Activated CD8-positive, alpha-beta memory T cell treated with anti-CD3 and anti-CD28 coated beads for 4 hours (primary cell): ENCODE measurements at places on chromosomes 4 and X.

- DNase-seq, result no peak
These were observed 17.8 kb downstream of the ZNF81 start for GRCh38 chrX:47854474-47854873.

GRCh38 chr4:87551361-87551760 is 22.2 kb upstream of the SPARCL1 start:
- no peak for DNase-seq

GRCh38 chrX:133570549-133570948 is 155.3 kb upstream of the GPC4 start:
- DNase-seq, result no peak

DNA sequence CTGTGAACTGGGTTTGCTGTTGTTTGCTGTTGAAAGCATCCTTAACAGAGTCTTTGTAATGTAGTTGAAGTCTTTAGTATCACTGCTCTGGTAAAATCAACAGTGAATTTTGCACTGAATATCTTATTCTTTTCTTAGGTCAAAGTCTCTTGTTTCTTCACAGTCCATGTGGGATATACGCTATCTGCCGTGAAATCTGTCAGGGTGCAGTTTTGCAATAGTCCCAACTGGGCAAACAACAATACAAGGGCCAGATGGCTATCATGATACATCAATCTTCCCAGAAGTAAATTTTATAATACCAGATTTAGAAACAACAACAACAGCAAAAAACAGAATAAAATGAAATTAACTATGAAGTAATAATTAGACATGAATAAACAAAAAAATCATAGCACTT is 123.5 kb downstream of the PPARGC1A start:
- DNase-seq, result no peak

GRCh38 chrX:17511556-17511955 is 136.6 kb downstream of the NHS start:
- DNase-seq, result no peak

- no peak for DNase-seq
These were observed 115.1 kb upstream of the PNPLA4 start for GRCh38 chrX:8042304-8042703.

DNA sequence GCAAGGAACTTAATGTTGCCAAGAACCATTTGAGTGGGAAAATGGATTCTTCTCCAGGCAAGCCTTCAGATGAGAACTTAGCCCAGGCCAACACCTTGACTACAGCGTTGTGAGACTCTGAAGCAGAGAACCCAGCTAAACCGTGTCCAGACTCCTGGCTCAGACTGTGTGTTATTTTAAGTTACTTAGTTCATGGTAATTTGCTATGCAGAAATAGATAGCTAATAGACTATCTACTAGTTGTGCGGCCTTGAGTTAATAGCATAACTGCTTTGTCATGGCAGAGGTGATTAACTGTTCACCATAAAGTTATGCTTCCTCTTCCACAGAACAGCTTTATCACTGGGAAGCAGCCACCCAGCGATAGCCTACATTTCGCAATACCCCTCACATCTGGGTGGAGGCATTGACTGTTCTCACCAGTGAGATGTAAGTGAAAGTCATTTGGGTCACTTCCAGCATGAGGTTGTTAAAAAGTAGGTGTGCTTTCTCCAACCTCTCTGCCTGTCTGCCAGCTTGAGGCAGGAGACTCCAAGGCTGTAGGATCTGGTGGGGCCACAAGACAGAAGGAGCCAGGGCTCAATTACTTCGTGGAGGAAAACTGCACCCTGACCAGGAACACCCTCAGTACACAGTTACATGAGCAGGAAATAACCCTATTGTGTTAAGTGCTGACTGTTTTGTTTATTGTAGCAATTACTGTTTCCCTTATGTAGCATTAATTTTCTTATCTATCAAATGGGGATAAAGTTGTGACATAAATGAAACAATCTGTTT is 94.2 kb downstream of the GPAT3 start:
- no peak for DNase-seq

GRCh38 chr4:61723492-61723891 is 523.4 kb downstream of the ADGRL3 start:
- no peak for DNase-seq

DNA sequence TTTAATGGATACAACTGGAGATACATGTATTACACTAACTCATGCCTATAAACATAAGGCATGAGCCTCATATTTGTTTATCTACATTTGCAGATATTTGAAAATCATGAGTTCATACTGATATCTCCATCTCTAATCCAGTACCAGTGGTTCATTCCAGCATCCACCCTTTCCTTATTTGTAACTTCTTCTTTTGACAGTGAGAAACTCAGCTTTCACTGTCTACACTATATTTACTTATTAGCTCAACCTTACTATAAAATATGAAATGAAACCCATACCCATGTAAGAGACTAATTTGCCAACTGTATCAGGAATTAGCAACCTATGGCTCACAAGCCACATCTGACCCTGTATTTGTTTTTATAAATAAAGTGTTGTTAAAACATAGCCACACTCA is 161.9 kb upstream of the GPRIN3 start:
- no peak for DNase-seq

GRCh38 chrX:117843749-117844148 is 272.9 kb downstream of the KLHL13 start:
- DNase-seq, result no peak

DNA sequence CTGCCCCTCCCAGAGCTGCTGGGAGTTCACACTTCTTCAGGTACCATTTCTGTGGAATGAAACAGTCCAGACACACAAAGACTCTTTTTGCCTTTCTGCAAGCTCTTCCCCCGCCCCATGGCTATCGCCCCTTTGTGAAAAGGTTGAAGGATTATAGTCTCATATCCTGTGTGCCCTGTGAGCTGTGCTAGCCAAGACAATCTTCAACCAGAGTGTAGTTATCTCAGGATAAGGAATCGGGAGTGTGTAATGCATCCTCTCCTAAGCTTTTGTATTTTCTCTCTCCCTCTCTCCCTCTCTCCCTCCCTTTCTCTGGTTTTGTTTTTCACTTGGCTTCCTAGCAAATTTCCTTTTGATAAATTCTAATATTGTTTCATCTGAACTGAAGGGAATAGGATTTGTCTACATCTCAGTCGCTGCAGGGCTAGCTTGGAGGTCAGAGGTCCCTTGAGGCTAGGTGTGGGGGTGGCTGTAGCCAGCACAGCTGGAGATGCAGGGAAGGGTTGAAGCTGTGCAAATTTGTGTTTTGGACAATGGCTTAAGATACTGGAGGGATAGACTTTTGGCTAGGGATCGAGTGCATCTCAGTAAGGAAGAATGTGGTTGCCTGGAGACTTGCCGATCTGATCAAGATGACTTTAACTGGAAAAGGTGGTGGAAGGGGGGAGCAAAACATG is 74.6 kb upstream of the NALF2 start:
- DNase-seq, result no peak

DNA sequence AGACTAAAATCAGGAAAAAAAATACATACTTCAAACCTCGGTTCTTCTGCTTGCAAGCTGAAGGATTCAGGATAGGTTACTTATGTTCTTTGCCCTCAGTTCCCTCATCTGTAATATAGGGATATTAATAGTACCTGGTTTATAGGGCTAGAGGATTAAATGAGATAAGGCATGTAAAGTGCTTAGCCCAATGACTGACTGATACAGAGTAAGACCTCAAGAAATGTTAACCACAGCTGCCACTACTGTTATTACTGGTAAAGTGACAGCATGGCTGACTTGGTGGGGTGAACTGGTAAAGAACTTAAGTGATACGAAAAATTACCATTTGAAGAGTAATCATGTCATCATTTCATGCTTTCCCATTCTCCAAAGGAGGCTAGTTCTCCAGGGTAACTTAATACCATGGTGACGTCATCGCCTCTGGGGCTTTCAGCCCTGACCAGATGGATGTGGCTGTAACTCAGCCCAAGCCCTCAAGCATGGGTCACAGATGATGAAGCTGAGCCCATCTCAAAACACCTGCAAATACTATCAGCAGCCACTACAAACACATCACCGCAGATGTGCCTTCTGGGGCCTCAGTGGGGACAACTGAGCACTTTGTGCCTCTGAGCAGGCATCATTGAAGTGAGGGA is 44.5 kb upstream of the SCML1 start:
- no peak for DNase-seq
